GM23248 (cell line): ENCODE measurements at places on chromosomes 11 and 22.

- DNase-seq = no peak
Measured at GRCh38 chr22:20434264-20434751, 3.3 kb downstream of the SCARF2 start.

- peak; percentile 76 for DNase-seq
Measured at GRCh38 chr22:28600546-28601143, 79.0 kb downstream of the TTC28 start.

DNA sequence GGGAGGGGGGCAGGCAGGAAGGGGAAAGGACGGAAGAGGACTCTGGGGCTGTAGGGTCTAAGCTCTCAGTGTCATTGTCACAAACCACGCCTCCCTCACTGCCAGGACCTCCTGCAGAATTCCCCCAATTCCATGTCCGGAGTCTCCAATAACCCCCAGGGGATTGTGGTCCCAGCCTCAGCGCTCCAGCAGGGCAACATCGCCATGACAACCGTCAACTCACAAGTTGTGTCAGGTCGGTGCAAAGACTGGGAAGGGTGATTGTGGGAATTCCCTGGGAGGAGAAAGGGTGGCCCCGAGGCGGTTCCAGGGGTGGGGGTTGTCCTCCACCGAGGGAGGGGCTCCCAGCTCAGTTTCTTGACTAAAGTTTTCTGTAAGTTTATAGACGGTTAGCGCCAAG is 86.0 kb downstream of the FEZ1 start:
- peak; percentile 20 for DNase-seq

GRCh38 chr22:31341386-31342088 is 4.6 kb downstream of the PATZ1 start:
- no peak for DNase-seq

DNA sequence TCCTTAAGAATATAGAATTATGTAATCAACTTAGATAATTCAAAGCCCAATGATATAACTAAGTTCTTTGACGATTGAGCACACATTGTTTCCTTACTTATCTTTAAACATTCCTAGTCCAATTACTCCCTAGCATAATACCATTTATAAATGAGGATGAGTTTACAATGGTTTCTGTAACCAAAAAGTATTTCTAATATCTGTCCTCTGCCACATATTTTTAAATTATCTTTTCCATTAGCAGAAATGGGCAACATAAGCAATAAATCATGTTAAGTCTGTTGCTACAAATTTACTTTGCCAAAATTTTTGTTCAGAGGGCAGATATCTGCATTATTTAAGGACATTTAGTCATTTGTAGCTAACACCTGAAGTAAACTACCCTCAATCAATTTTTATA is 6.7 kb downstream of the CREBZF start:
- no peak for DNase-seq

DNA sequence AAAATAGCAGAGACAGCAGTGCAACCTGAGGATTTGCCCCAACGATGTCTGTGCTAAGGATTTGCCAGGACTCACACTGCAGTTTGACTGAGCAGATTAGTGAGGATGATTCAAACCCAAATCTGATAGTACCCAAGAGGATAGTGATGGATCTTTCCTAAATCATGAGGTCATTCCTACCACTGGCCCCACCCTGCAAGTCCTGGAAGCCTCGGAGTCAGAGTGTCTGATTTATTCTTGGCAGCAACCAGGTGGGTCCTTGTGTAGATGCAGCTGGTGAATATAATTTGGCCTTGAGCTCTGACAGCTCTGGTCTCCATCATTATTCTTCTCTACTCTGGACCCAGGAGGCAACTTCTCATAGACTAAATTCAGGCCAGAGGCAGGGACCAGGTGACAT is 179.3 kb upstream of the RAG2 start:
- DNase-seq = no peak

- DNase-seq = no peak
Measured at GRCh38 chr11:128936606-128937251, 5.9 kb downstream of the TP53AIP1 start.
